ENCODE measurements at places on chromosomes 7 and 10. TPM values are rescaled to one million over a fixed set of nuclear protein-coding genes. Genes with fewer than 3 reads are reported as not detected.

The FGL2 gene
- polyA plus RNA-seq = 50.6 TPM

The HOXA2 gene
- 5.5 TPM for polyA plus RNA-seq

The FEZF1 gene
- polyA plus RNA-seq = not detected

The ADARB2 gene
- 0.52 TPM for polyA plus RNA-seq

The TMEM176A gene
- polyA plus RNA-seq = 300 TPM
